COR-L47 (cell line): ENCODE measurements at places on chromosomes 11 and 22.

GRCh38 chr11:32571039-32571438 is 12.6 kb upstream of the EIF3M start:
- DNase-seq, result no peak

DNA sequence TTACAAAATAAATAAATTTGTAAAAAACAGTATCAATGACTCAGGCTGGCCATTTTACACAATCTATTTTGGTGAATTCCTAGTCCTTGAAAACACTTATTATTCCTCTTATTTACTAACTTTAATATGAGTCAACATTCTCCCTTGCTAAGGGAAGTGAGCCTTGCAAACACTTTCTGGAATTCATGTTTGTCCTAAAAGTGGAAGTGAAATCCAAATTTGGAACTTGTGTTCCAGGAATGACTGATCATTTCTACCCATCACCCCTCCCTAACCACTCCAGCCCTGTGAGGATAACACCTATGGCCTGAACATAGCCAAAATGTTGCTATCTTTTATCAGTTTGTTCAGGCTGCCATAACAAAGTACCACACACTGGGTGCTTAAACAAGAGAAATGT is 83.1 kb downstream of the OR5AK2 start:
- DNase-seq, result no peak

- peak; percentile 74 for DNase-seq
Measured at GRCh38 chr11:117822074-117823033, 2.2 kb downstream of the FXYD2 start.

DNA sequence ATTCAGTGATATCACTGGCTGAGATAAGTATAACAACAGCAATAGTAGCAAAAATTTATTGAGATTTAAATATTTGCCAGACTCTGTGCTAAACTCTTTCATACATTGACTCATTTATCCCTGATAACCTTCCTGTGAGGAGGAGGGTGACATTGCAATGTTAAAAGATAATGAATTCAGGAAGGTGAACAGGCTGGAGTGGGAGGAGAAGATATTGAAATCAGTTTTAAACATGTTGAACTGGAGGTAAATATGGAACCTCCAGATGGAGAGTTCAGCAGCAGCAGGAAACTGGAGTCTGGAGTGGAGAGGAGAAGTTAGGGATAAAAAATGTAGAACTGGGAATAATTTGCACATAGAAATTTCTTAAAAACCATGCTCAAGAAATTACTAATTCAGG is 142.0 kb upstream of the FAT3 start:
- DNase-seq, result no peak

DNA sequence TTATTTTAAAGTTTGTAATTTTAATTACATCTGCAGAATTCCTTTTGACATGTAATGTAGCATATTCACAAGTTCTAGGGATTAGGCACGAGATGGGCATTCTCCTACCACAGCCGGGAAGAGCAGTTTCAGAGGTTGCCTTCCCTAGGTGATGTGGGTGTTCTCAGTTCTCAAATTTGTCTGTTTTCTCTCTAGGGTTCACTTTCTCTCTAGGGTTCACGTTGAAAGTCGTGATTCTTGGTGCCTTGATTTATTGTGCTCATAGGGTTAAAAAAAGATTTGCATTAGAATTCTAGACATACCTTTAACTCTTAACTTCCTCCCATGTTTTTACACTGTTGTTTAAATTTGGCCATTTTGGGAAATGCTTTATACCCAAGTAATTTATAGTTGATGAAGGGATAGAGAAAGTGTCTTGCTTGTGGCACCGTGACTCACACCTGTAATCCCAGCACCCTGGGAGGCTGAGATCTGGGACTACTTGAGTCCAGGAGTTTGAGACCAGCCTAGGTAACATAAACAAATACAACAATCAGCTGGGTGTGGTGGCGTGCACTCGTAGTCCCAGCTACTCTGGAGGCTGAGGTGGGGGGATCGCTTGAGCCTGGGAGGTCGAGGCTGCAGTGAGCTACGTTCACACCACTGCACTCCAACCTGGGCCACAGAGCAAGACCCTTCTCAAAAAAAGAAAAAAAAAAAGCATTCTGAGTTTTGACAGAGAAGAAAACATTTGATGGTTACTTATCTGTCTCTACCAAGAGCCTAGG is 3.6 kb downstream of the MED15 start:
- no peak for DNase-seq

GRCh38 chr11:11580841-11581411 is 40.9 kb downstream of the GALNT18 start:
- DNase-seq, result peak; percentile 30

DNA sequence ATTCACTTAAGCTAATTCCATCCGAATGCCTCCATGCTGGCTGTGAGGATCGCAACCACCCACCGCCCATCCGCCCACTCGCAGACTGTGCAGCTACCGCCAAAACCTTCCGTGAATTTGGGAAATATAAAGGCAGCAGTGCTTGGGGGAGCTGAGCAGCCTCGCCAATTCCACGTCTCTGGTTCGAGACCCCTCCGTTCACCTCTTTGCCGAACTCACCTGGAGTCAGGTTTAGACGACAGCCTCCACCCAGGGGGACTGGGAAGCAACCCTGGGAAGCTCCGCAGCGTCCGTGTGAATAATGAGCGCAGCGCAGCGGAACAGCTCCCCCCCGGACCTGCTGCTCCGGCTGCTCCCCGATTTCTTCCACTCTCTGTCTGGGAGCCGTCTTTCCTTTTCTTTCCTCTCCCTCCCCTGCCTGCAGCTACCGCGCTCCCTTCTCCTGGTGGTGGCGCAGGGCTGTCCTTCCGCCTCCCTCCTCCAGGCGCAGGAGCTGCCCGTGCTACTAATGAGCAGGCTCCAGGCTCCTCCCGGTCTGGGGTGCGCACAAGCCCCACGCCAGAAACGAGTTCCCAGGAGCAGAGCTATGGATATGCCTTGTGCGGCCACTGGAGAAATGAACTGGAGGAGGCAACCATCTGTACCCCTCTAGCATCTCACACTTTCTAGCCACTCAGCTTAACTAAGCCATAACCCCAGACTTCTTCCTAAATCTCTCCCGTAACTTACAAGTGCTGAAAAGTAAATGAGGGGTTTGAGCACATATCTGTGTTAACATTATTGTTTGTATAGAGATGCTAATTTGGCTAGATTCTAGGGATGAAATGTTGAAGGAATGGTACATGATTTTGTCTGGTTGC is 107.3 kb downstream of the XKR3 start:
- DNase-seq, result no peak

DNA sequence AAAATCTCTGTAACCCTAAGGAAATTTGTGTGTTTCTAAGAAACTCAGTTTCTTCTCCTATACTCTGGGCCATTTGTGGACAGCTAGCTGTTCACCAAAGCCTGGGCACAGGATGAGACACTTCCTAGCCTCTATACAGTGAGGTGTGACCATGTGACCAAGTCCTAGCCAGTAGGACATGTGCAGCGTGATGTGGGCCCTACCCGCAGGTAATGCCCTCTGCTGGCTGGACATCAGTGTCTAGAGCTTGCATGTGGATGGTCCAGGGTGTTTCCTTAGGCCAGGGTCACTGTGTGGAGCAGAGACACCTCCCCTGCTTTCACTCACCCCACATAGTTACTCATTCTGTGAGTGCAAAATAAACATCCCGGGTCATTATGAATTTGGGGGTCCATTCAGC is 100.5 kb downstream of the LARGE1 start:
- no peak for DNase-seq

DNA sequence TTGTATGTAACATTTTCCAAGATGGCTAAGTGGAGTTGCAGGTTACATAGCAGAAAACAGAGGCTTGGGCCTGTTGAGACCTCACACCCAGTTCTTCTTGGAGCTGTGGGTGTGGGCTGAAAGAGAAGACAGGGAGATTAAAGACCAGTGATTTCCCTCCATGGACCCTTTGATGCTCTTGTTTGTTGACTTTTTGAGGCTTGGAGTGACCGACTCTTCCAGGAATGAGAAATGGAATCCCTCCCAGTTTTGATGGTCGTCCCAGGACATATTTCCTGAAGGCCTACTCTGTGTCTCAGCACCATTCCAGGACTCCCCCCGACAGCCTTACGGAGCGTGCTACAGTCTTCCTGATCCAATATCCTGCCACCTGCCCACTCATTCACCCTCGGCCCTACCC is 96.9 kb downstream of the PTPRJ start:
- DNase-seq, result no peak

DNA sequence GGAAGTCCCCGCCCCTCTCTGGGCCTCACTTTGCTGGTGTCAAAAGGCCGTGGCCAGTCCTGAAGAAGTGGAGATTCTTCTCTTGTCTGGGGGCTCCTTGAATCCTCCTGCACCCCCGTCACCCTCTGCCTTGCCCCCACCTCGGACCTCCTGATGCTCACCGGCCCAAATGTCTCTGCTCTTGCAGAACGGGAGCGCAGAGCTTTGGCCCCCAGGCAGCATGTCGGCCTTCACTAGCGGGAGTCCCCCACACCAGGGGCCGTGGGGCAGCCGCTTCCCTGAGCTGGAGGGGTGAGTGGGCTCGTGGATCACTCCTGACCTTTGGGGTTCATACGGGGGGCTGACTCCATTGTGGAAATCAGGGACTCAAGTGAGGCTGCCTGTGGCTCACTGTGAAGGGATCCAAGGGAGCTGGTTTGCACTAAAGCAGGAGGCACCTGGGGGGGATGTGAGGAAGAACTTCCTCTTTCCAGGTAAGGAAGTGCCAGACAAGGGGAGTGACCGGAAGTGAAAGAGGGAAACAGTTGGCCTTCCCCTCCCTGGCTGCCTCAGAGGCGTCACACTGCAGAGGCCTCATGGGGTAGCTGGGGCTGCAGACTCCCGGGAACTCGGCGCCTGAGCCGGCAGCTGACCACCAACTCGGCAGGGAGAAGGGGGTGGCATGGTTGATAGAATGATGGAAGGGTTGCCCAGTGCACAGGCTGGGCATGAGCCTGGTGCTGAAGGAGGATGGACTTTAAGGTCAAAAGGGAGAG is 23.1 kb downstream of the CSF2RB start:
- DNase-seq, result no peak

GRCh38 chr22:20268279-20269012 is at the start of gene RTN4R:
Gene RTN4R (minus strand): TSS chr22:20268318. CDS start chr22:20268092, 226 bp downstream.
- peak; percentile 44 for DNase-seq

- DNase-seq, result no peak
Measured at GRCh38 chr11:32586576-32587190, 3.1 kb downstream of the EIF3M start.
